ENCODE measurements at places on chromosomes 3 and 15. TPM values are rescaled to one million over a fixed set of nuclear protein-coding genes. Genes with fewer than 3 reads are reported as not detected.

GRCh38 chr15:100771746-100772145 lies 107.9 kb upstream of the ALDH1A3 start:
- DNase-seq, result no peak

GRCh38 chr3:46030626-46031025 lies 3.3 kb upstream of the XCR1 start:
- no peak for DNase-seq

GRCh38 chr3:155908086-155908485 lies 37.6 kb downstream of the GMPS start:
- DNase-seq, result no peak

DNA sequence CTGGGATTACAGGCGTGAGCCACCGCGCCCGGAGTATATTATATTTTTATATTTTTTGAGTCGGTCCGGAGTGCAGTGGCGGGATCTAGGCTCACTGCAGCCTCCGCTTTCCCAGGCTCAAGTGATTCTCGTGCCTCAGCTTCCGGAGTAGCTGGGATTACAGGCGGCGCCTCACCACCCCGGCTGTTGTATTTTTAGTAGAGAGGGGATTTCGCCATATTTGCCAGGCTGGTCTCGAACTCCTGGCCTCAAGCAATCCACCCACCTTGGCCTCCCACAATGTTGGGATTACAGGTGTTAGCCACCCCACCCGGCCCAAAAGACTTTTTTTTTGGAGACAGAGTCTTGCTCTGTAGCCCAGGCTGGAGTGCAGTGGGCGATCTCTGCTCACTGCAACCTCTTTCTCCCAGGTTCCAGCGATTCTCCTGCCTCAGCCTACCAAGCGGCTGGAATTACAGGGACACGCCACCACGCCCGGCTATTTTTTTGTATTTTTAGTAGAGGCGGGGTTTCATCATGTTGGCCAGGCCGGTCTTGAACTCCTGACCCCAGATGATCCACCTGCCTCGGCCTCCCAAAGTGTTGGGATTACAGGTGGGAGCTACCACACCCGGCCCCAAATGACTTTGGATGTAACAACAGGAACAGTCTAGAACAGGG lies 1.0 kb downstream of the ZNF589 start:
- DNase-seq, result no peak

- no peak for DNase-seq
Measured at GRCh38 chr15:46946953-46947352, 770.4 kb upstream of the SEMA6D start.

Gene FOXB1
- not detected for polyA plus RNA-seq

Gene PSMD2
- polyA plus RNA-seq, result 873 TPM

Gene TMCO5A
- not detected for polyA plus RNA-seq
